ENCODE measurements at places on chromosomes 3 and 15. TPM values are rescaled to one million over a fixed set of nuclear protein-coding genes. Genes with fewer than 3 reads are reported as not detected.

The GPX1 gene
- 208 TPM for total RNA-seq

The LRRC3B gene
- total RNA-seq = 1.6 TPM

The CYP1A1 gene
- total RNA-seq = 0.91 TPM

The LRRC31 gene
- not detected for total RNA-seq

The GPR149 gene
- not detected for total RNA-seq

The PCBP4 gene
- 102 TPM for total RNA-seq

The NAA50 gene
- total RNA-seq = 151 TPM

The LMOD3 gene
- not detected for total RNA-seq

The GOLGA8G gene
- not detected for total RNA-seq

The NSMCE3 gene
- total RNA-seq = 8.3 TPM

The OXTR gene
- 2.2 TPM for total RNA-seq

The FOXB1 gene
- total RNA-seq = 1.3 TPM

The LRRC15 gene
- total RNA-seq = 1.3 TPM

The IL20RB gene
- 22.0 TPM for total RNA-seq

The IMPG2 gene
- total RNA-seq = 0.26 TPM

The ATP8B4 gene
- 0.23 TPM for total RNA-seq

Data from astrocyte (in vitro differentiated cells and primary cell).